ENCODE measurements at places on chromosomes 1 and 21.

GRCh38 chr1:1438531-1439381, 3.3 kb downstream of the VWA1 start:
- no peak for DNase-seq

DNA sequence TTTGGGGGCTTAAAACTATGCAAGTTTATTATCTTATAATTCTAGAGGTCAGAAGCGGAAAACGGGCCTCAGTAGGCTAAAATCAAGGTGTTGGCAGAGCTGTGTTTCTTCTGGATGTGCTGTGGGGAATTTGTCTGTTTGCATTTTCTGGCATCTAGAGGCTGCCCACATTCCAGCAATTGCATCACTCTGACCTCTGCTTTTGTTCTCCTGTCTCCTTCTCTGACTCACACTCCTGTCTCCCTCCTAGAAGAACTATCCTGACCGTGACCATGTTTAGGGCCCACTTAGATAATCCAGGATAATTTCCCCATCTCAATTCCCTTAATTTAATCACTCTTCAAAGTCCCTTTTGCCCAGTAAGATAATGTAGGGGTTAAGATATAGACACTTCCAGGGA, 127.4 kb upstream of the DEPDC1 start:
- DNase-seq: no peak

DNA sequence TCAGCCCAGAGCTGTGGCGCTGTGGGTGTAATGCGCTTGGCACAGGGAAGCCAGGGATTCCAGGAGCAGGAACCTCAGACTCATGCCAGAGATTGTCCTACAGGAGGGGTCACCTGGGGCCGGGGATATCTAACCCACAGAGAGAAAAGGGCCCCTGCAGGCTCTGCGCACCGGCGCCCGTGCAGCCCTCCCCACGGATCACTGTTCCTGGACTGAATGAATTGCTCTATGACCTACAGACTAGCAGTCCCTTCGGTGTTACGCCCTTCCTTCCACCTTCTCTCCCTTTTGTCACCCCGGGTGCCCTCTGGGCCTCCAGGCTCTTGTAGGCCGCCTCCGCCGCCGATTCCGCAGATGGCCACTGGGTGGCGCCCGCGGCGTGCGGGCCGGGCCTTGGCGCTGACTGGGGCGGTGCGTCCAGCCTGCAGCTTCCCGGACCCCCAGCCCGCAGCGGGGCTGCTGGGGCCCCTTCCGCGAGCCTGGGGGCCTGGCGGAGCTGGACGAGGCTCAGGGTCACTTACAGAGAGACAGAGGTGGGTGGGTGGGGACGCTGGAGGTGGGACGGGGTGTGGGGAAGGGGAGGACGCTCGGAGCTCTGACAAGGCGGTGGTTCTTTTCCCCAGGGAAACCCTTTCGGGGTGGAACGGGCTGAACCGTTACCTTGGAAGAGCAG, 101.3 kb downstream of the IER5 start:
- peak; percentile 81 for DNase-seq

DNA sequence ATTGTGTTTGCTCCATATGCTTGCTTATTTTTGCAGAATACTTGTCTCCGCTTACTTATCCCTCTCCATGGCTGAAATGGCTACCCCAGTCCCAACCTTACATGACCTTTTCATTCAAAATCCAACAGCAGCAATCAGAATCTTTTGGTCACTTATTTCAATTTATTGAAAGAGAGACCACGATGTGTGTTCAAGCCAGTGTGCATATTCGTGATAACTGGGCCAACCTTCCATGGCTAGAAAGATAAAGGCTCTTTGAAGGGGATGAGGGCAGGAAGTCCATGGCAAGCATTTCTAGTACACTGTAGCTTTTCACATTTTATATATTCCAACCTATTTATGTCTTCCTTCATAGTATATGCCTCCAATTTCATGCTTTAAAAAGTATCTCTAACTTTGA, 23.1 kb downstream of the HSD11B1 start:
- DNase-seq: no peak

DNA sequence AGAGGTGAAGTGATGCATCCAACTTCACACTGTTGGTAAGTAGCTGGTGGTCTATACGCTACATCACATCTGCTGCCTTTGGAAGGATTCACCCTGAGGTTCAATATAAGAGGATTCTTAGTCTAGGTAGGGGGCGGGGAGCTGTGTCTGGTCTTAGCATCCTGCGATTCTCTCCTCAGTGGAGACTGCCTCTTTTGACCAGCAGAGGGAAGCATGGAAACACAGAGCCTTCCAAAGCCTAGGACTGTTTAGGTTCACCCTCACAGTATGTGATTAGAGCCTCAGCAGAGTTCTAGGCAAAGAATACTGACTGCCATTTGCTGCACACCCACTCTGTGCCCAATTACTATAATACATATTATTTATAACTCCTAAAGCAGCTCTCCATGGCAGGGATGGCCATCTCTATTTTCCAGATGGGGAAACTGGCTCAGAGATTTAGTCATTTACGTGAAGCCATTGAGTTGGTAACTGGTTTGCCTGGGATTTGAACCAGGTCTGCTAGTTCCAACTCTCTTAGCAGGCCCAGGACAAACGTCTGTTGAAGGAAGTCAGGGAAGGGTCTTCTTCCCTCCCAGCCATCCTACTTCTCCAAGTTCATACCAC, 28.9 kb upstream of the EFCAB14 start:
- no peak for DNase-seq

DNA sequence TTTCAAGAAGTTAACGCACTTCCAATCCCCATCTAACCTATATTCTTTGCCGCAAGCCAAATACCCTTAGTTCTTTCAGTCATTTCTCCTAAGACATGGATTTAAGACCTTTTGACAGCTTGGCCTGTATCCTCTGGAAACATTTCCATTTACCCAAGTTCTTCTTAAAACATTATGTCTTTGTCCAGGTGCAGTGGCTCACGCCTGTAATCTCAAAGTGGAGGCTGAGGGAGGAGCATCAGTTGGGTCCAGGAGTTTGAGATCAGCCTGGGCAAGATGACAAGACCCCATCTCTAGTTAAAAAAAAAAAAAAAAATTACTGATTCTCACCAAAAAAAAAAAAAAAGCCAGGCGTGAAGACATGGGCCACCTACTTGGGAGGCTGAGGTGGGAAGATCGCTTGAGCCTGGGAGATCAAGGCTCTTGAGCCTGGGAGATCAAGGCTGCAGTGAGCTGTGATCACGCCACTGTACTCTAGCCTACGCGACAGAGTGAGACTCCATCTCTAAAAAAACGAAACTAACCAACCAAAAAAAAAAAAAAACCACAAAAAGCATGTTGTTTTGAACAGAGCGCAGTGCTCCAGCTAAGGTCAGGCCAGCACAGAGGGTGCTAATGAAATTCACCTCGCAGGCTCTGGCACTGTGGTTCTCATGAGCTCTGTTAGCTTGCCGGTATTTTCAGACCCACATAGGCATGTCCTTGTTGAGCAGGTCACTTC, 36.0 kb downstream of the NUAK2 start:
- no peak for DNase-seq

GRCh38 chr1:26450908-26451307, 18.8 kb downstream of the DHDDS start:
- no peak for DNase-seq

DNA sequence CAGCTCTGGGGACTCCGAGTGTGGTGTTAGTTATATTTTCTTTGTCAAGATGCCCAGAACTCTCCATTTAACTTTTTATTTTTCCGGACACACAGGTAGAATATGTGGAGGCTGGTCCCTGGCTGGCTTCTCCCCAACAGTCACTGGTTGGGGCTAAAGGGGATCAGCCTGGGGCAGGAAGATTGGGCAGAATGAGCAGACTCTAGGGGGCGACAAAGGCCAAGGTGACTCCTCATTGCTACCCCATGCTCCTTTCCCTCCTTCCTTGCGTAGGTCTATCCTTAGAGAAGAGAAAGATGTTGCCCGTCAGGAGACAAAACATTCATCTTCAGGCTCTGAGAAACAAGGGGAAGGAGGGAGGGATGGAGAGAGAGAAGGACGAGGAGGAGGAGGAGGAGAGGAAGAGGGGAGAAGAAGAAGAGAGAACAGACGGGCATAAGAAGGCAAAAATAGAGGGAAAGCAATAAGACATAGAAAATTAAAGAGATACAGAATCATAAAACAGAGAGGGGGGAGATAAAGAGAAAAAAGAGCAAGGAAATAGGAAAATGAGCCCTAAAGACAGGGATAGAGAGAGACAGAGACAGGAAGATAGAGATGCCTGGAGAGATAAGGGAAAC, 89.9 kb downstream of the FOXD2 start:
- DNase-seq: no peak

GRCh38 chr1:183454377-183454776, 17.9 kb upstream of the SMG7 start:
- DNase-seq: no peak

DNA sequence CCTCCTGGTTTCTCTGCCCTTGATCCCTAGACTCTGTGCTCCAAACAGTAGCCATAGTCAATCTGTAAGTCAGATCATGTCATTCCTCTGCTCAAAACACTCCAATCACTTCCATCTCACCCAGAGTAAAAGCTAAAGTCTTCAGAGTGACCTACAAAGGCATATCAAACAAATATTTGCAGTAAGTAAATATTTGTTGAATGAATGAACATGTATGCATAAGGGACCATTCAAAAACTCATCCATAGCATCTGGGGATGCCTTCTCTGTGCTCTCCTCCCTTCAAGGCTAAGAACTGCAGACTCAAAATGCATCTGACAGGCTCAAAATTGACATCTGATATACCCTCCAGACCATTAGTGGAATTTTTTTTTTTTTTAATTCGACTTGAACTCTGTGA, 18.1 kb upstream of the AK5 start:
- no peak for DNase-seq

- peak; percentile 23 for DNase-seq
Observed at GRCh38 chr1:234732671-234733390, 122.9 kb upstream of the IRF2BP2 start.

DNA sequence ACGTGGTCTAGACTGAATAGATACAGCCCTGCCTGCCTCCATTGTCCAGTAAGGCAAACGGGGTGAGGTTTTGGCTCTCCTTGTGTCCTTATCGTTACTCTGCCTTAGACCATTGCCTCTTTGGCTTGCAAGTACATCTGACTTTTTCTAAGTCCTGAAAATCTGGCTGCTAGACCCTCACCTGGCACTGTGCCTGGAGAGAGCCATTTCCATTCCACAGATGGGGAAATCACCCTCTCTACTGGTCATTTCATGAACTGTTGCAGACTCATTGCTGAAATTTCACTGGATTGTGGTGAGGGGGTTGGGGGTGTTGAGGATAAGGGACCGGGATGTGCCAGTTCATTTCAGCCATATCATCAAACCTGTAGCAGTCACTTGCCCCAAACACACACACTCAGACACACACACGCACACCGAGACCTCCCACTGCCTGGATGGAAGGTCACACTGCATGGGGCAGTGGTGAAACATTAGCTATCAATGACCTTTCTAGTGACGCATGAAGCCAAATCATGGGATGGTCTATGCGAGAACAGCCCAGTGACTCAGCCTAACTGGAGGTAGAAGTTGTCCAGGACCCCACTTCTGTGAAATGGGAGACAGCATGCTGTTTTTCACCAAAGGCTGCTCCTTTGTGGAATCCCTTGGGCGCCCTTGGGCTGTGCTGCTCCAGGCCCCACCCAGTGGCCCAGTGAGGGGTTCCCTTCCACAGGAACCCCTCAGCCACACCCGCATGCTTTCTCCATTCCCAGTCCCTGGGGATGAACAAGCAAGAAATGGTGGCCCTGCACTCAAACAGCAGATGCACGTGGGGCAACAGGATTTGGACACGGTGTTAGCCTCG, 34.9 kb upstream of the VASH2 start:
- DNase-seq: no peak

DNA sequence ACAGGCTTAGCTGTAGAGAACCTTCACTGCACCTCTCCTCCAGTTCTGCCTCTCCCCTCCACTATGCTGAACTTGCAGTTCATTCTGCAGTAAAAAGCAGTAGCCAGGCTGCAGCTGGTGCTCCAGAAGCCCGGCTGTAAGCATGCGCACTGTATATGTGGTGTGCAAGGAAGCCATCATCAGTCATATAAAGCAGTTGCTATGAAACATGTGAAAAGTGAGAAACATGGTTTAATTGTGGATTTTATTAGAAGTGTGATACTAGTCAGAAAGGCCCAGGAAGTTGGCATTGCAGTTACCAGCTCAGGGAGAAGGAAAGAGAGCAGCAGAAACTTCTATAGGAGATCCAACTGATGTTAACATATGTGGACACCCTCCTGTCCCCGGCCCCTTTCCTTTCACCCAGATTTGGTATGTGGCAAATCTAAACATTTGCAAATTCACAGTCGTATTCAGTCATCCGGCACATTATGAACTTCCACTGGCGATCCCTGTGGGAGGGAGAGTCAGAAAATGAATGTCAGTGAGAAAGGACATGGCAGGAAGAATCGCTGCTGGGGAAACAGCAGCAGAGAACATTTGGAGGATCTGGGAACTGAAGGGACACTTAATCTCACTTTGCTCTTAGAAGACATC, 32.8 kb downstream of the DPT start:
- DNase-seq: no peak

GRCh38 chr1:67294836-67295617, 12.6 kb upstream of the IL12RB2 start:
- DNase-seq: no peak

- peak; percentile 97 for DNase-seq
Observed at GRCh38 chr1:94541246-94542087, at the start of gene F3. Gene F3, minus strand, starts transcription at chr1:94541759. Its CDS starts 123 bp downstream, at chr1:94541636.

GRCh38 chr1:205068001-205068400, 16.3 kb downstream of the TMEM81 start:
- DNase-seq: peak; percentile 45

GRCh38 chr21:35178098-35178497, 129.0 kb upstream of the RUNX1 start:
- no peak for DNase-seq

DNA sequence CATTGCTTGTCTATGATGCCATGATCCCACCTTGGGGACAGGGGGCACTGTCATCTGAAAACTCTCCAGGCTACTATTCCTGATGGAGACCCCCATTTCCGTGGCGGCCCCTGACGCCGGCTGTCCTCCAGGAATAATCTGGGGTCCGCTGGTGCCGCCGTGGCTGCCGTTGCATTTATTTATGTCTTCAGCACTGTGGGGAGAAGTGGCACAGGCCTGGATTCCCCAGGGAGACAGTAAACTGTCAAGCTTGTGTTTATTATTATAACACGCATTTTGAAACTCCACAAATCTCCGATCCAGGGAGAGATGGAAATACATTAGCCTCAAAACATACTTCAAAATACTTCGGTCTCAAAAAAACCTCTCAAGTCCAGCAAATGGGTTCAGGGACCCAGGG, 126.9 kb upstream of the C1orf174 start:
- no peak for DNase-seq

GRCh38 chr1:64470665-64471217, 812 bp downstream of the CACHD1 start:
- DNase-seq: peak; percentile 68

- DNase-seq: no peak
Observed at GRCh38 chr21:40200946-40201345, 333.7 kb downstream of the PCP4 start.
